ENCODE measurements at places on chromosomes 2 and 18. TPM values are rescaled to one million over a fixed set of nuclear protein-coding genes. Genes with fewer than 3 reads are reported as not detected.

DSG4 gene
- under 0.01 TPM for total RNA-seq

DNA sequence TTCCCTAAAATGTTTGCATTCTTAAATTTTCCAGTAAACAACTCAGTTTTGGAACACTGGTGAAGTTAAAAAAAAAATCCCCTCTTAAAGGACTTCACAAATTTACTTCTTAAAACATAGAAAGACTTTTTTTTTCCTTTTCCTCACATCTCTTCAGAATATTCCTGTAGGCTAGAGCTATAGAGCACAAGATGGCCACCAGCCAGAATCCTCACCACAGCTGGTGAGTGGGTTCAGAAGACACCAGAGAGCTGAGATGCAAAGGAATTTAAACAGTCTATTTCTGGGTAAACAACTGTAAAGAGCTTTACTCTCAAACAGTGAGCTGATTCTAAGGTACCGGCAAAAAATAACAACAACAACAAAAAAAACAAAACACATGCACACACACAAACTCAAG, 252.8 kb downstream of the LRP1B start:
- no peaks in the 10 kb centered on the region for H3K36me3 ChIP-seq
- H3K4me1 ChIP-seq, result no peaks in the 10 kb centered on the region
- no peak for DNase-seq
- H3K27me3 ChIP-seq, result no peaks in the 10 kb centered on the region
- H3K4me3 ChIP-seq, result no peak overlapping the region

EIF2AK3 gene
- 9.2 TPM for total RNA-seq

CLIP4 gene
- 3.7 TPM for total RNA-seq

DNA sequence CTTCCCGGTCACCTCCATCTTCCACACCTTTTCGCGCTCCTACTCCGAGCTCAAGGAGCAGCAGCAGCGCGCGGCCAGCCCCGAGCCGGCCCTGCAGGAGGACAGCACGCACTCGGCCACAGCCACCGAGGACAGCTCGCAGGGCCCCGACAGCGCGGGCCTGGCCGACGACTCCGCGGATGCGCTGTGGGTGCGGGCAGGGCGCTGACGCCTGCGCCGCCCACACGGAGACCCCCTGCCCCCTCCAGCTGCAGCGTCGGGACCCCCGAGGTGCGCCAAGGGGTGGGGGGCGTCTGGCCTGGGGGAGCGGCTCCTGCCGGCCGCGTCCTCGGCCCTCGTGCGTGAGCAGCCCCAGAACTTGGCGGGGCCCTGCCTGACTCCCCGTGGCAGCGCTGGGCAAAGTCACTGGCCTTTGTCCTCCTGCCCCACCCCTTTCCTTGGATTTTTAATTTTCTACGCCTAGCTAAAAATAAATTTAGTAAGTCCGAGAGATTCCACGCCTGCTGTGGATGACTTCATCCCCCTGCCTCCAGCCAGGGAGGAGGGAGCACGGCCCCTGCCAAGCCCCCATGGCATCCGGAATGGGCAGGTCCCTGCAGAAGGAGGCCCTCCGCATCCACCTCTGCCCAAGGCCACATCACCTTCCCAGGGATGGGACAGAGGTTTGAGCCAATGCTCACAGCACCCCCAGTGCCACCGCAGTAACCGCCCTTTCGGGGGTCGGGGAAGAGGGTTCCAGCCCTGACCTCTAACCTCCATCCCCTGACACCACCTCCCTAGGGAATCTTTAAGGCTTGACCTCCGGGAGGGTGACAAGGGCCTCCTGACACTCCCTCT, 51.6 kb downstream of the SLC66A2 start:
- no peaks in the 10 kb centered on the region for H3K4me1 ChIP-seq
- H3K36me3 ChIP-seq, result peaks cover 7% of the 10 kb centered on the region
- no peak for DNase-seq
- H3K4me3 ChIP-seq, result no peak overlapping the region

DNA sequence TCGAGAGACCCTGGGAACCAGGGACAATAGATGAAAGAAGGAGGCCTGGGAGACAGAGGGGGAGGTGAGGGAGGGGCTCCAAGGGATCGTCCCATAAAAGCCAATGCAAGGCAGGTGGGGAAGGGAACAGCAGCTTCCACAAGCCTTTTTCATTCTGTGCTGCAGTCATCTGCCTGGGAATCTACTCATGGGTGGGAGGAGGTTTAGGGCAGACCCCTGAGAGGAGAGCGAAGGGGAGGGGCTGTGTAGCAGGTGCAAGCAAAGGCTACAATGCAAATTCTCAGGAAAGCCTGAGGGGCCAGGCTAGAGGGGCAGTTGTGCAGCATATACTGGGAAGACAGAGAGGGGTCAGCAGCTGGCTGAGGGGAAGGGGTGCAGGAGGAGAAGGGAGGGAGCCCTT, 135.4 kb downstream of the SETBP1 start:
- H3K36me3 ChIP-seq, result no peaks in the 10 kb centered on the region
- no peak overlapping the region for H3K4me3 ChIP-seq
- peaks cover 2% of the 10 kb centered on the region for H3K4me1 ChIP-seq
- no peaks in the 10 kb centered on the region for H3K27me3 ChIP-seq

KCNS3 gene
- total RNA-seq, result 0.56 TPM

RNF125 gene
- total RNA-seq, result 3.8 TPM

- H3K27ac ChIP-seq, result no peak overlapping the region
- H3K27me3 ChIP-seq, result no peaks in the 10 kb centered on the region
- no peaks in the 10 kb centered on the region for H3K4me1 ChIP-seq
- no peak for DNase-seq
- H3K4me3 ChIP-seq, result no peak overlapping the region
Measured at GRCh38 chr2:143489145-143489544, 359.9 kb downstream of the ARHGAP15 start.

- H3K36me3 ChIP-seq, result no peaks in the 10 kb centered on the region
- DNase-seq, result no peak
- H3K27ac ChIP-seq, result no peak overlapping the region
- no peak overlapping the region for H3K4me3 ChIP-seq
- no peaks in the 10 kb centered on the region for H3K4me1 ChIP-seq
Measured at GRCh38 chr18:58785870-58786269, 78.8 kb upstream of the ZNF532 start.

GRCh38 chr2:45904267-45904945, 252.9 kb downstream of the PRKCE start:
- no peaks in the 10 kb centered on the region for H3K27me3 ChIP-seq
- H3K4me1 ChIP-seq, result no peaks in the 10 kb centered on the region
- no peaks in the 10 kb centered on the region for H3K36me3 ChIP-seq
- no peak overlapping the region for H3K27ac ChIP-seq
- H3K4me3 ChIP-seq, result no peak overlapping the region

All from liver (tissue), 10 donors.